ENCODE measurements at places on chromosomes 11 and 22.

DNA sequence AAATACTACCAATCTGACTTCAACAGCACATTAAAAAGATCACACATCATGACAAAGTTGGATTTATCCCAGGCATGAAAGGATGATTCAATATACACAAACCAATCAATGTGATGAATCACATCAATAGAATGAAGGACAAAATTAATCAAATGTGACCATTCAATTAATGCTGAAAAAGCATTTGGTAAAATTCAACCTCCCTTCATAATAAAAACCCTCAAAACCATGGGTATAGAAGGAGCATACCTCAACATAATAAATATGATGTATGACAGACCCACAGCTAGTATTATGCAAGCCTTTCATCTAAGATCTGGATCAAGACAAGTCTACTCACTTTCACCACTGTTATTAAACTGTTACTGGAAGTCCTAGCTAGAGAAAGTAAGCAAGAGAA, 921.7 kb upstream of the RAG2 start:
- DNase-seq, result no peak

- no peak for DNase-seq
Observed at GRCh38 chr11:115459563-115459962, 44.7 kb downstream of the CADM1 start.

- DNase-seq, result no peak
Observed at GRCh38 chr22:24033731-24034130, 22.6 kb downstream of the CABIN1 start.

DNA sequence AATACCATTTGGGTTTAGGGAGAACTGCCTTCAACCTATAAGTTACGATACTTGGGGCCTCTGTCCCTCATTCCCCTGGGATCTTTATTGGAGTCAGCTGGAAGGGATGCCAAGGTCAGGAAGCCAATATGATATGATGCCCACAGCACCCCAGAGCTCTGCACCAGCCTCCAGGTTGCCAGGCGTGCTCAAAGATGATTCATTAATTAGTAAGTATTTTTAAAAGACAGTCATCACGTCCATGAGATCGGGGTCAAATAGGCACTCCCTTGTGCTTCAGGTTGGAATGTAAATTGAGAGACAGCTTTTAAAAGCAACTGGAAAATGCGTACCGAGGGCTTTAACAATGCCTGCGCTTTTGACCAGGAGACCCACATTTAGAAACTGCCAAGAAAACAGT, 57.0 kb upstream of the CD5 start:
- DNase-seq, result no peak

- DNase-seq, result no peak
Observed at GRCh38 chr11:116986521-116987105, 111.6 kb downstream of the SIK3 start.

- no peak for DNase-seq
Observed at GRCh38 chr11:32244453-32244852, 153.6 kb downstream of the RCN1 start.

- DNase-seq, result no peak
Observed at GRCh38 chr22:24938741-24939341, 7.7 kb downstream of the LHFPL7 start.

GRCh38 chr22:29673361-29674066, 46.3 kb upstream of the CABP7 start:
- no peak for DNase-seq

Measured in stimulated activated CD8-positive, alpha-beta memory T cell treated with anti-CD3 and anti-CD28 coated beads, Interleukin-15, amount 100 ng/mL, for 24 hours (primary cell).